ENCODE measurements at places on chromosomes 7 and 10.
A peak's percentile ranks its signal among the peaks of the same experiment; 100 is the strongest.

- peak; percentile 18 for DNase-seq
These were observed 171.2 kb downstream of the ARHGAP12 start for GRCh38 chr10:31757386-31757791.

DNA sequence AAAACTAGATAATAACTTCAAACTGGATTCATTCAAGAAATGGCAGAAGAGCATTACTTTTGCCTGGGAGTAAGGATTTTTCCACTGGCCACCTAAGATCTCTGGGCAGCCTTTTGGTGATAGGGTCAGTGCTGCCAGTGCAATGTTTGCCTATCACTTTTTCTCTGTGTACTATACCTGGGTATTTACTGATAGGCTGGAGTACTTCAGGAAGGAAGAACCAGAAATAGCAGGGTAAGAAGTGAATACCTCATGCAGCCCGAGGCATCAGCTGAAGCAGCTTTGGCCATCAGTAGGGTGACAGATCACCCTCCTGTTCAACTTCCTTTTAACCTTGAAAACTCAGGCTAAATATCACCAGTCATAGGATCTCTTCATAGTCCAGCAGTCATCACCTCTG is 5.5 kb upstream of the PAPSS2 start:
- DNase-seq = no peak

- DNase-seq = no peak
These were observed 1.3 kb upstream of the TRPV6 start for GRCh38 chr7:142886866-142887265.

GRCh38 chr10:21161090-21161625 is 264.0 kb upstream of the NEBL start:
- no peak for DNase-seq

DNA sequence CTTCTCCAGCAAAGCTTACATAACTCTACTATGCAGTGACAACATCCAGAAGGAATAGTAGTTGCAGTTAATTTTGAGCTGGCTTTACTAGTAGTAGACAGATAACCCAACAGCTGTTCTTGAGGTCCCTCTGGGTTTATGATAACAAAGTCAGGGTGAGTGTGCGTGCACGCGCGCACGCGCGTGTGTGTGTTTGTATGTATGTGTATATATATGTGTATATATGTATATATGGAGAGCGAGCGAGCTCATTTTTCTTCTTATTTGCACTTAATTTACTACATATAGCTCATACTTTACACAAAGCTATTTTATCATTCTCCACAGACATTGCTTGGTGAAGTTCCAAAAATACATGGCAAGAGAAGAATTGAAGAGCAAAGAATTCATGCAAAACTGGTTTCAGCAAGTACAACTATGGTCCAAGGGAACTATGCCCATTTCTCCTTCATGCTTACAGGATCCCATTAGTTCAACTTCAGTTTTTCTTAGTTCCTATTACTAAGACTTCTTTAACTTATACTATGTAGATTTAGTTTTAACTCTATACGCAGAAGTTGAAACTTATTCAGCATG is 105.9 kb upstream of the TMEM168 start:
- no peak for DNase-seq

- DNase-seq = no peak
These were observed 459.3 kb downstream of the CNTNAP2 start for GRCh38 chr7:146575903-146576302.

DNA sequence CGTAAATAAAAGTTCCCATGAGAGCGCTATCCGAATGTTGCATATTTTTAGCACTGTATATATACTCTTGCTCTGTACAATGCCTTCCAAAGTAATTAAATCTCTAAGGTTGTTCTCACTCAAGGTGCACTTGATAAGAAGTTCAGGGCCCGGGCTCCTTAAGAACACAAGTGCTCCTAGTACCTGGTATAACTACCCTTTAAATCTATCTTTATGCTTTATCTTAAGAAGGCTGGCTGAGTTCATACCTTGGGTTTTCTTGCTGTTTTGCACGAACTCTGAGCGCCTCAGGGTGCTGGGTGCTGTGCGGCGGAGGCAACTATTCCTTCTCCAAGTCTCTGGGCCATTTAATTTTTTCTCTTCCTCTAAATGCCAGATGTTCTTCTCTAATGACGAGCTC is 80.4 kb downstream of the DNMBP start:
- DNase-seq = no peak

DNA sequence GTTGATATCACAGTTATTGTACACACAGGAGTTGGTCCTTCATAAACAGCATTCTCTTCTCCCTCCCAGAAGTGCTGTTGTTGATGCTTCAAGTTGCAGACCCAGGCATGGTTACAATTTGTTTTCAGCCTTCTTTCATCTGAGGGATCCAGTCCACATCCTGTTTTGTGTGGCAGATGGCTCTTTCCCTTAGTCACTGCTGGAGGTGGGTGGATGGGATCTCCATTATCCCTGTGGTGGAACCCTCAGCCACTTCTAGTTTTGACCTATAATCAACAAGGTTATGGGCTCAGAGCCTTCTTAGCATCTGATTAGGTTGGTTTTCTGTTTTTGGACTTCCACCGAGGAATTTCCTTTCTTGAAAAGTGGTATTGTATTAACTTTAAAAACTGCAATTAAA is 214.2 kb downstream of the SH2D4B start:
- DNase-seq = no peak
